ENCODE measurements at places on chromosomes 16 and 17.
A peak's percentile ranks its signal among the peaks of the same experiment; 100 is the strongest.

GRCh38 chr17:56891751-56892150 lies 22.1 kb downstream of the TRIM25 start:
- DNase-seq, result no peak

- DNase-seq, result no peak
Observed at GRCh38 chr16:64481497-64481896, 640.4 kb downstream of the CDH11 start.

GRCh38 chr16:86789621-86790051 lies 211.3 kb downstream of the FOXL1 start:
- no peak for DNase-seq

DNA sequence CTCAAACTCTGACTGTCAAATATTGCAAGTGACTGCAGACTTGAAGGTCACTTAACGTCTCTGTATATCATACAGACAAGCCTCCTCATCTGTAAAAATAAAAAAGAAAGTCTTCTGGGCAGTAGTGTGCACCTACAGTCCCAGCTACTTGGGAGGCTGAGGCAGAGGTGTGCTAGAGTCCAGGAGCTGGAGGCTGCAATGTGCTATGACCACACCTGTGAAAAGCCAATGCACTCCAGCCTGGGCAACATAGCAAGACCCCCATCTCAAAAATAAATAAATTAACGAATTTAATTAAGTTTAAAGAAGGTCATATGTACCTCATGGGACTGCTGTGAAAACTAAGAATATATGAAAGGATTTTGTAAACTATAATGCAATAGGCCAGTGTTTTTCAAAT lies 35.0 kb upstream of the C17orf78 start:
- no peak for DNase-seq

- no peak for DNase-seq
Observed at GRCh38 chr16:90046971-90047713, 27.9 kb upstream of the DBNDD1 start.

DNA sequence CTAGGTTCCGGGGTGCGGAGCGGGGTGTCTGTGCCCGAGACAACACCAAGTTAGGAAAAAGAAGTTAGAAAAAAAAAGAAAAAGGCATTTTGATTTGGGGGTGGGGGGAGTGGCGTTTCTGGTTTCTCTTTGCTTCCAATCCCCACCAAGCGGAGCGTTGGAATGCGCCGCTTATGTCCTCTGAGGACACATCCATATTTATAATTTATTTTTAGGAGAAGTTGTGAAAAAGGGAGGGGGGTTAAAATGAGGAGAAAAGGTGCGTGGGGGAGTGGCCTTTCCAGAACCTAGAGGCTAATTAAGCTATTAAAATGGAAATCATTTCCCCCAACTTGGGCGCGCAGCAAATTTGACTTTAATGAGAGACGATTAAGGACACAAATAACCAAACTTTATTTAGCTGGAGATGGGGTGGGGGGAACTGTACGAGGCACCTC lies 232.1 kb downstream of the MRTFB start:
- DNase-seq, result no peak

DNA sequence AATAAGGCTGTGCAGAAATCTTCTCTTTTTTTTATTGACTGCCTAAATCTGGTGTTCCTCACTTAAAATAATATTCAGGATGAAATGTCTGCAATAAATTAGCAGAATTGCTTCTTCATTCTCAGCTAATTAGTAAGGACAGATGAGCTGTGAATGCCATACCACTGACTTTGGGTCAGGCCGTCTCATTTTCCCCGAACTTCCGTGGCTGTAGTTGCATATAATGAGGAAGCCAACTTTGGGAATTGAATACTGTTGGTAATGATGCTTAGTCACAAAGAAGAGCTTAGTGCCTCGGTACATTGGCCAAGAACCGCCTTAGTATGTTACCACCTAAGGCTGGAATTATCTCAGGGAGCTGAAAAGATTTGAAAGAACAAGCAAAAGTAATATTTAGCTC lies 47.6 kb downstream of the NUP93 start:
- DNase-seq, result no peak

GRCh38 chr16:23408823-23409298 lies 44.1 kb downstream of the COG7 start:
- peak; percentile 79 for DNase-seq

DNA sequence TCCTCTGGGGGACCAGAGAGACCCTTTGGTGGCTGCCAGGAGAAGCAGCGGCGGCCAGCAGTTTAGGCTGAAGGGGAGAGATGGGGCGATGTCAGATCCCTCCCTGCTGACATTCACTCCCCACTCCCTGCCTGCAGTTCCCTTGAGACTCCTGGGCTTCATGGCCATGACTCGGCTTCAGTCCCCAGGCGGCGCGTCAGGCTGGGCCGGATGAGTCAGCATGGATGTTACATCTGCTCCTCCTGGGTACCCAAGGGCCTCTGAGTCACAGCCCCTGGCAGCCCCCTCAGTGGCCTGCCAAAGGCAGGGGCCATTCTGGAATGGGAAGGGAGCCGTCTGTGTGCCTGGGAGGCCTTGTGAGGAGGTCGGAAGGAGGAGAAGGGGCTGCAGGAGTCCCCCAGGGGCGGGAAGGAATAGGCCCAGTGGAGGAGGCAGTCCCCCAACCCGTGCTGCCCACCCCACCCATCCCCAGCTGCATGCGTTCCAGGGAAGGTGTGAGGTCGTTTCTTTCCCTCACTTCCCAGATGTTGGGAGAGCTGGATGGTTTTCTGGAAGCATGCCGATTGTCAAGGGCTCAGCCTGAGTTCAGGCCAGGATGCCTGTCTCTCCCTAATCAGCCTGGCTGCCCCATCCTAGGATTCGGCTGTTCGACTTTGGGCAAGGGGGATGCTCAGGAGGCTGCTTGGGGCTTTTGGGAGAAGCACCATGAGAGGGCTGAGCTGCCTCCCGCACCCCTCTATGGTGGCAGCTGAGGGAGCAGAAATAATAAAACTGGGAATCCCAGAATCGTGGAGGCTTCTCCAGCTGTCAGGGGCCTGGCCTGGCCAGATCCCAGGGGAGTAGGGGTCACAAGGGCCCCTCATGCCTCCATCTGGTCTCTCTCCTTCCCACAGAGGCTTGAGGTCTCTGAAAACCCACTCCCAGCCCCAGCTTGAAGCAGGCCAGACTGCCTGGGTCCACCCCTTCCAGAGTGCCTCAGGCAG lies 9.7 kb downstream of the RHBDL3 start:
- DNase-seq, result no peak

GRCh38 chr17:81176666-81177065 lies 10.6 kb upstream of the AATK start:
- DNase-seq, result no peak

DNA sequence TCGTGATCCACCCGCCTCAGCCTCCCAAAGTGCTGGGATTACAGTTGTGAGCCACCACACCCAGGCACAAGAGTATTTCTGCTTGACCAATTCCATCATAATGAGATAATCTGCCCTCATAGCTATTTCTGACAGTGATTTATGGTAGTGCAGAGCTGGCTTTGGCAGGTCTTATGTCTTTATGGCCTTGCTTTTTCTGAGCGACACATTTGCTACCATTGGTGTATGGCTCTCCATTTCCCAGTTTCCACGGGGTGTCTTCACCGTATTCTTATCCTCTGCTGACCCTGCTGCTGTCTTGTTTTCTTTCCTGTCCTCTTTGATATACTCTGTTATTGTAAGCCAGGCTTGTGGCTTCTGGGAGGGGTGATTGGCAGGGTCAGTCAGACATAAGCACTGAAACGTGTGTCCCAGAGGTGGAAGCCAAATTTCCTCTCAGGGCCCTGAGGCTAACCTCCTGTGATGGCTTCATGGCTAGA lies 161.1 kb upstream of the TBX2 start:
- no peak for DNase-seq

DNA sequence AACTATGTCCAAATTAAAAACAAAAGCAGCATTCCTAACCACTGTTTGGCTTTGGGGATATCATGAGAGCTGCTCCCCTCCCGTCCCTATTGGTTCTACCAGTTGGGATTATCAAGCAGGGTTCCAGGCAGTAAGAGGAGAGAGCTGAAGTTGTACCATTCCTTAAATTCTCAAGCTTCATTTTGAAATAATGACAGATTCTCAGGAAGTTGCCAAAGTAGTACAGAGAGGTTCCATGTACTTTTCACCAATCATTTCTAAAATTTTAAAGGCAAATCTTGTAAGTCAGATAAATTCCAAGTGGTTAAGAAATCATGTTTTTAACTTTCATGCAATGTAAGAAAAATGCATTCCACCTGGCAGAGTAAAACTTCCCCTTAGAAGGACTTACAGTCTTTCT lies 36.9 kb downstream of the TEX2 start:
- no peak for DNase-seq

GRCh38 chr17:29283961-29284360 lies 10.0 kb downstream of the NUFIP2 start:
- DNase-seq, result no peak

DNA sequence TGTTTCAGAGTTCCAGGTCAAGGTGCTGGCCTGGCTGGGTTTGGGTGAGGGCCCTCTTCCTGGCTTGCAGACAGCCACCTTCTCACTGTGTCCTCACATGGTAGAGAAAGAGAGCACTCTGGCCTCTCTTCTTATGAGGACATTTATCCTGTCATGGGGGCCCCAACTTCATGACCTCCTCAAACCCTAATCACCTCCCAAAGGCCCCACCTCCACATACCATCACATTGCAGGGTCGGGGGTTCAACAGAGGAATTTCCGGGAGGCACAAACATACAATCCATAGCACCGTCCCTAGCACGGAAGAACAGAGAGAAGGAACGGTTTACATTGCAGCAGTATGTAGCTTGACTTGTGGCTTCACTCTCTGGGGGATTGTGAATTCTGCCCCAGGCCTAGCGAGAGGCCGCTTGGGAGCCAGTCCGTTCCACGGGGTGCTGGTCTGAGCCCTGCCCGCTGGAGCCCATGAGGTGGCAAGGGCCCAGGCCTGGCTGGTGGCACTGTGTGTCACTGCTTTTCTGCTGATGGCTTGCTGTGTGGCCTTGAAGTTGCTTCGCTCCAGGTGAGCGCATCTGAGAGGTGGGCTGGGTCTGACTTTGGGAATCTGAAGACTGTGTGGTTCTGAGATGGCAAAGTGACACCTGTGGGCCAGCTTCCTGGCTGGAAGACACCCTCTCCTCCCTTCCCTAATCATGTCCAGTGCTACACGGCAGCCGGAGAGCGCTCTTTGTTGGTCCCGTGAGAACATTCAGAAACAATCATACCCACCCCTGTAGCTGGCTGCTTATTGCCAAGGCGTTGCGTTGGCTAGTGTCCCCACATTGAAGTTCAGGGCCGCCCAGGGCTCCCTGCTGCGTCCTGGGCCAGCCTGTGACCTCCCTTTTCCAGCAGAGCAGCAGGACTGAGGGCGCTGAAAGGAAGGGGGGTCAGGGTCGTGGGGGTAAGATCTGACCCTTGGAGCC lies 98.3 kb downstream of the CMIP start:
- no peak for DNase-seq

DNA sequence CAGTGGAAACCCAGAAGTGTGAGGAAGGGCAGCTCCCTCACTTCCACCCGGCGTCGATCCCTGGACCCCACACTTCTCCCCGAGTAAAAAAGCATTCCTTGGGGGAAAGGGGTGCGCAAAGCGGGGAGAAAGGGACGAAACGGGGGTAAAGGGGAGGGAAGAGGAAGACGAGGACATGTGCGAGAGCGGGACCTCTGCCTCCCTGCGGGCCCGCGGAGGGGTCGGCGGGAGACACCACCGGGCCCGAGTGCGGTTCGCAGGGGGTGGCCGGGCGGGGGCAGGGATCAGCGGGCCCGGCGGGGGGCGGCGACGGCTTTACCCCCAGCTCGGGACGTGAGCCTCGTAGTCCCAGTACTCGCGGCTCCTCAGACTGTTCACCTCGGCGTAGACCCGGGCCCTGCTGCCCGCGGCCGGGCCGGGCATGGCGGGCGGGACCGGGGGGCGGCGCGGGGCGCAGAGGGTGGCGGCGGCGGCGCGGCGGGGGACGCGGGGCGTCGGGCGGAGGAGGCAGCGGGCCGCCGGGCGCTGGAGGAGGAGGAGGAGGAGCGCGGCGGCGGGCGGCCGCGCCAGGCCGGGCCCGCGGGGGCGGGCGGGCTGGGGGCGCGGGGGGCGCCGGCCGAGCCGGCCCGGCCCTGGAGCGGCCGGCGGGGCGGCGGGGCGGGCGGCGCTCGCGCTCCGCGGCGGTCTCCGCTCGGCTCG lies 443 bp downstream of the CSNK2A2 start:
- DNase-seq, result no peak

DNA sequence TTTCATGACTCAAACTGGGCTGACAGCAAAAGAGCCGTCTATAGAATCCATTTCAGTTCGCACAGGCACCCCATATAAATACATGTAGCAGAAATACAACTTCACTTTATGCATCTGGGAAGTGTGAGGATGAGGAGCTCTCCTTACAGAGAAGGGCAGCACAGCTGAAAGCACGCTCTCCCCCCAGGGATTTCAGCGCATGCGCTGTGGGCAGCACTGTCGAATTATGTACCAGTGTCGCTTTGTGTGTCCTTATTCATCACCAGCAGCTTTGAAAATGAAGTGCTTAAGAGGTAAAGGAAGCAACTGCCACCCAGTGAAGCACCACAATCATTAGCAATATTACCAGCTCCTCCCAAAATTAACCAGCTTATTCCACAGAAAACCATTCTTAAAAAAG lies 39.9 kb downstream of the CEP95 start:
- DNase-seq, result no peak

DNA sequence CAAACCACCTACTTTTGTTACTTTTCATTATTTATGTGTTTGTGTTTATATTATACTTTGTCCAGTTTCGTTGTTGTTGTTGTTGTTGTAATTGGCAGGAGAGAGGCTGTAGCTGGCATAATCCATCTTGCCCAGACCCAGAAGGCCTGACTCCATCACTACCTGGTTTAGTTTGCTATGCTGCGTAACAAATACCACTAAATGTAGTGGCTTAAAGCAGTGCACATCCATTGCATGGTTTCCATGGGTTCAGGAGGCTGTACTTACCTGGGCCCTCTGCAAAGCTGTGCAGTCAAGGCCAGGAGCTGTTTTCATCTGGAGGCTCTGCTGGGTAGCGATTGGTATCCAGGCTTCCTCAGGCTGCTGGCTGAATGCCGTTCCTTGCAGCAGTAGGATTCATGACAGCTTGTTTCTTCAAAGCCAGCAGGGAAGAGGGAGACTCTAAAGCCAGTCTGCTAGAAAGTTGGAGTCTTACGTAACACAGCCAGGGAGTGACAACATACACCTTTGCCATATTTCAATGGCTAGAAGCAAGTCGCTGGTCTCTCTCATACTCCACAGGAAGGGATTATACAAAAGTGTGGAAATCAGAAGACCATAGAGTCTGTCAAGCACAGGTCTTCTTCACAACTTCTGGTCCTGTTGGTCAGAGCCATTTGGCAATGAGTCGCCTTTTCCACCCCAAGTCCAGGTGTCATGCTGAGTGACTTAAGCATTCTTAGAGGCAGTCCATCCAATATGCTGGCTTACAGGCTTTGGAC lies 41.1 kb downstream of the TNRC6C start:
- no peak for DNase-seq

GRCh38 chr17:50079334-50080095 lies 15.6 kb upstream of the PDK2 start:
- no peak for DNase-seq

DNA sequence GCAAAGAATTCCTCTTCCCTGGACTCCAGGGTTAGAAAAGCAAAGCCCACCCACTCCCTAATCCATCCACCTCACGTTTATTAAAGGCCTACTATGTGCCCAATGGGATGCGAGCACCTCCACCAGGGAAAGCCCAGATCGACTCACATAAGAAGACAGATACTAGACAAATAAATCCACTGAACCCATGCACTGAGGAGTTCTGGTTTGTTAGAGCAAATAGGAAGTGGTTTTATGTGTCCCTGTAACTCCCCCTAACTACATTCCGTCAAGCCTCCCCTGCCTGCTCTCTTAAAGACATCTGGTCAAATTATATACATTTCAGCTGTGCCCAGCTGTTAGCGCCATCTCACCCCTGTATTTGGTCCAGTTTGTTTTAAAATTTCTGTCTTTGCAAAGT lies 218.5 kb upstream of the RPL38 start:
- DNase-seq, result no peak

GRCh38 chr17:37413875-37414519 lies 7.3 kb downstream of the TADA2A start:
- no peak for DNase-seq

Data from D721Med (cell line).